Adrenal gland (tissue), 19 donors: ENCODE measurements at places on chromosomes 2 and 18. TPM values are rescaled to one million over a fixed set of nuclear protein-coding genes. Genes with fewer than 3 reads are reported as not detected.

Gene PFN4
- 0.79 TPM for total RNA-seq

DNA sequence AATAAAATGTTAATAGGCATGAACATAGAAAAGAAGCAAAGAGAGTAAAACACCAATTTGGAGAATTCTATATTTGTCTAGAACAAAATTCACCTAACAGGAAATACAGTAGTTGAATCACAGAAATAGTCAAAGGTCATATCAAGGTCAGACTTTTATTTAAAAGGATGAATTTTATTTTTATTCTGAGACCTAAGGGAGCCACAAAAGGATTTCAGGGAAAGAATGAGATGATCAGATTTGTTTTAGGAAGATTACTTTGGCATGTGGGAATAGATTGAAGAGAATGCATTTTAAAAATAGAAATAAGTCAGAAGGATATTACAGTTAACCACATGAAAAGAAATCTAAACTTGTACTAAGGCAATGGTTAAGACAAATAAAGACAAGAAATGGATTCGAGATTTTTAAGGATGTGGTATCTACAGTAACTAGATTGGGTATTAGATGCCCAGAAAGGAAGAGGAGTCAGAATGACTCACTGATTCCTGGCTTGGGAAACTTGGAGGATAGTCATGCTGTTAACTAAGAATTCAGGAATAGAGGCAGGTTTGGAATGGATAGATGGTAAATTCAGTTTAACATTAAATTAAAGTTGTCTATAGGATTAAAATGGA, 56.0 kb downstream of the METTL4 start:
- DNase-seq = no peak

Gene REG3A
- total RNA-seq = 0.88 TPM

DNA sequence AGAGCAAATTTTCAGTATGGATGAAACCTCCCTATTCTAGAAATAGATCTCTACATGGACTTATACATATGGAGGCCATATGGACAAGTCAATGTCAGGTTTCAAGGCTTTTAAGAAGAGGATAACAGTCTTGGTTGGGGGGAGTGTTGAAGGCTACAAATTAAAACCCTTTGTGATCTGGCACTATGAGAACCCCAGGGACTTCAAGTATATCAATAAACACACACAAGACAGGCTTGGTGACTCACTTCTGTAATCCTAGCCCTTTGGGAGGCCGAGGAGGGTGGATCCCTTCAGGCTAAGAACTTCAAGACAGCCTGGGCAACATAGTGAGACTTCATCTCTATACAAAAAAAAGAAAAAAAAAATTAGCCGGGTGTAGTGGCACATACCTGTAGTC, 127.2 kb upstream of the SP5 start:
- DNase-seq = no peak

DNA sequence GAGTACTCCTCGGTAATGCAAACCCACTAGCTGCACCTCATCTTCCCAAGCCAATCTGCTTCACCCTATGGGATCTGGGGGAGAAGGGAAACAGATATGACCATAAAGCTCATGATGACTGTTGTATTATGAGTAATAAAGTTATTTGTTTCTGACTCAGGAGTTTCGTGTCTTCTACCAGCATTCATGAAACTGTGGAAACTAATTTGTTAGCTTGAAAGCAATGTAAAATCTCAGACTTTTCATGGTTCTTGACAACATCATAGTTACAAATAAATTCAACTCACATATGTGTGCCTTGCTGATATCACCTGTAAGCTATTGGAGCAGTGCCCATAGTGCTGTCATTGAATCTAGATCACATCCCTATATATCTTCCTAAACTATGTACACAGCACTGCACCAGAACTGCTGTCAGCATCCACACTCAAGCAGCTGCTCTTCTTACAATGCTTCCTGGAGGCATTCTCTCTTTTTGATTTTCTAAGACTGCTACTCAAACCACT, 135.6 kb upstream of the KYNU start:
- DNase-seq = no peak

Gene TRPM8
- total RNA-seq = not detected

DNA sequence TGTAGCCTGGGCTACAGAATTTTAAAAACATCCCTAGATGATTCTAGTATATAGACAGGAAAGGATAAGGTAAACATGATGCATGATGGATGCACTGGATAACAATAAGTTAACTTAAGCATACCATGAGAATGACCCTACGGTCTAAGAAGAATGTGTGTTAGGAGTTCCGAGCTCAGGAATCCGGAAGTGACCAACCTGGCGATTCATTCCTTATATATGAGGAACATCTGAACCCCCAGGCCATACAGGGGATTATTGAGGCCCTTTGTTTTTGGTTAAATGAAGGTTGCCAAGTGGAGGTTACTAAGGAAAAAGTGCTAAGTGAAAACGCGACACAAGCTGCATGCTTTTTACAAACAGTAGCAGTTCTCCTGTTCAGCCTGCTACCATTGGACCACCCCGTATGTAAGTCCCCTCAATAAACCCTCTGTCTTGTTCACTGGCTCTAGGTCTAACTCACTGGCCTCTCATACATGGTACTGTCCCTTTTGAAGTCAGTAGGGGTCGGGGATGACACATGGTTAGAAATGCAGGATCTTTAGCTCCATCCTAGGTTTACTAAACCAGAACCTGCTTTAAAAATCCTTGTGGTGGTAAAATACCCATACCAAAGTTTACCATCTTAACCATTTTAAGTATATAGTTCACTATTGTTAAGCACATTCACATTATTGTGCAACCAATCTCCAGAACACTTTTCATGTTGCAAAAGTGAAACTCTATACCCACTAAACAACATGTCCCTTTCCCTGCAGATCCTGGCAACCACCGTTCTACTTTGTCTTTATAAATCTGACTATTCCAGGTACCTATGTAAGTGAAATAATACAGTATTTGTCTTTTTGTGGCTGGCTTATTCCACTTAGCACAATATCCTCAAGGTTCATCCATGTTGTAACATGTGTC, 111.0 kb upstream of the MAP4K3 start:
- DNase-seq = no peak

GRCh38 chr2:183597841-183598240, 473.6 kb downstream of the NUP35 start:
- no peak for DNase-seq

DNA sequence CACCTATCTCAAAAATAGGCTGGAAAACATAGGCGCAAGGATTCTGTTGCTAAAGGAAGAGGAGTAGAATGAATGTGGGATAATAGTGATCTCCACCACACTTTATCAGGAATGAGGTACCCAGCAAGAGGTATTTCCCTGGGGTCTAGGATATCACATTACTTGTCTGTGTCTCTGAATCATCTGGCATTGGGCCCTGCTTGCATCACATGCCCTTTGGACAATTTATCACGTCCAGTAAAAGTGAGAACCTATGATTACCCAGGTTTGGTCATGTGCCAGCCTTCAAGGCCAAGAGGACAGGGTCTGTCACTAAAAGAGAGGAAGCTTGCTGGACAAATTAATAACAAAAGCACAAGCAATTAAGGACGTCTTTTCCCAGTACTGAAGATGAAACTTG, 11.4 kb upstream of the TRAPPC8 start:
- DNase-seq = peak; percentile 90

- DNase-seq = no peak
Measured at GRCh38 chr2:75431763-75432162, 129.0 kb downstream of the EVA1A start.

- peak; percentile 51 for DNase-seq
Measured at GRCh38 chr2:238784671-238785527, 63.0 kb upstream of the TWIST2 start.

GRCh38 chr2:62036761-62037250, 131.3 kb downstream of the COMMD1 start:
- no peak for DNase-seq

Gene CYP27A1
- 30.9 TPM for total RNA-seq

DNA sequence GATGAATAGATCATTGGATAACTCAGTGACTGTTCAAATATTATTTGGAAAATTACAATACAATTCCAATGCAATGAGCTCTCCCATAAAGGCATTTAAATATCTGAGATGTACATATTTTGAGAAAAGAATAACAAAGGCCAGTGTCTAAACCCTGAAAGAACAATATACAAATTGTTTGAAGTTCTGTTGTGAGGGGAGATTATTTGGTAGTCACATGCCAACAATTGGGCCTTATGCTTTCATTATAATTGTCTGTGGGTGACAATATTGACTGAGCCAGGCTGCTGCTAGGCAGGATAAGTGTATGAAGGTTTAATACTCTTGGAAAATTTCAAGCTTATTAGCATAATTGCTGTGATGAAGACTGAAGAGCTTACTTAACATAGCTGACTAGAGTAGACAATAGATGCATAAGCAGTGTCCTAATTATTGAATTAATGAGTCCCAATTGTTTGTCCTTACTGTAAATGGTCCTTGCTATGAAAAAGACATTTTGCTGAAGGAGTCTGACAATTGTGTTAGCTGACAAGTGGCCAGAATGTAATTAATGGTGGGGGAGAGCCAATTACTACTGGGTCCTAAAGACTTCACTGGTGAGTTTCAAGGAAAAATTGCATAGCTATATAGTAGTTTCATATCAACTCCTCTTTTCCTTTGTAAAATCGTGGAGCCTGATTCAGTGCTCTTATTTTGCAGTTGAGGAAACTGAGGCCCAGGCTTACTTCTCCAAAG, 5.0 kb upstream of the SMAD2 start:
- no peak for DNase-seq

DNA sequence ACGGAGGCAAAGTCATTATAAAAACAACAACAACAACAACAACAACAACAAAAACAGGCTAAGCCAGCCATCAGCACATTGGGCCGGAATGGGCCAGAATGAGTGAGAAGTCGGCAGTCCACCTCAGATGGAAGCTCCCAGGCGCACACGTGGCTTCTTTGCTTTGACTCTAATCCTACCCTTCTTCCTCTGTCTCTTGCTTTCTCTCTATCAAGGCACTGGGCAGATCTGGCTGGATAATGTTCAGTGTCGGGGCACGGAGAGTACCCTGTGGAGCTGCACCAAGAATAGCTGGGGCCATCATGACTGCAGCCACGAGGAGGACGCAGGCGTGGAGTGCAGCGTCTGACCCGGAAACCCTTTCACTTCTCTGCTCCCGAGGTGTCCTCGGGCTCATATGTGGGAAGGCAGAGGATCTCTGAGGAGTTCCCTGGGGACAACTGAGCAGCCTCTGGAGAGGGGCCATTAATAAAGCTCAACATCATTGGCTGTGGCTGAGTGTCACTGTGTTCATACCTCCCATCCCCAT, 52.2 kb downstream of the MARCO start:
- DNase-seq = no peak

Gene SLC19A3
- total RNA-seq = 1.2 TPM

- DNase-seq = peak; percentile 84
Measured at GRCh38 chr2:217836901-217837491, 165.8 kb downstream of the TNS1 start.

Gene TM4SF20
- not detected for total RNA-seq

GRCh38 chr2:63422556-63422955, 165.7 kb downstream of the WDPCP start:
- DNase-seq = no peak

DNA sequence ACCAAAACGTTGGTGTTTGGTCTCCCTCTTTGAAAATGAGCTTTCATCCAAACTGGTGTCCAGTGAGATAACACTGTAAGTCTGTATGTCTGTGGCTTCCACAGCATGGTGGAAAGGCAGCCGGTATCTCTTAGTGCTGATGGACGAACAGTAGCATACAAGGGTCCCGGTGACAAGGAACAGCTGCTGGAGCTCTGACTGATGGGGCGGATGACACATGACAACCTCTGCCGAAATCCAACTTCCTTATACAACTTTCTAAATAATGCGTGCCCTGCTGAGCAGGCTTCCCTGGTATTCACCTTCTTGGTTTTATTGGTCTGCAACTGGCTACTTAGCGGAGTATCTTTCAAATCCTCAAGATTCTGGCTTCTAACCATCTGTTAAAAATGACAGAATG, 216.2 kb downstream of the SRBD1 start:
- no peak for DNase-seq

DNA sequence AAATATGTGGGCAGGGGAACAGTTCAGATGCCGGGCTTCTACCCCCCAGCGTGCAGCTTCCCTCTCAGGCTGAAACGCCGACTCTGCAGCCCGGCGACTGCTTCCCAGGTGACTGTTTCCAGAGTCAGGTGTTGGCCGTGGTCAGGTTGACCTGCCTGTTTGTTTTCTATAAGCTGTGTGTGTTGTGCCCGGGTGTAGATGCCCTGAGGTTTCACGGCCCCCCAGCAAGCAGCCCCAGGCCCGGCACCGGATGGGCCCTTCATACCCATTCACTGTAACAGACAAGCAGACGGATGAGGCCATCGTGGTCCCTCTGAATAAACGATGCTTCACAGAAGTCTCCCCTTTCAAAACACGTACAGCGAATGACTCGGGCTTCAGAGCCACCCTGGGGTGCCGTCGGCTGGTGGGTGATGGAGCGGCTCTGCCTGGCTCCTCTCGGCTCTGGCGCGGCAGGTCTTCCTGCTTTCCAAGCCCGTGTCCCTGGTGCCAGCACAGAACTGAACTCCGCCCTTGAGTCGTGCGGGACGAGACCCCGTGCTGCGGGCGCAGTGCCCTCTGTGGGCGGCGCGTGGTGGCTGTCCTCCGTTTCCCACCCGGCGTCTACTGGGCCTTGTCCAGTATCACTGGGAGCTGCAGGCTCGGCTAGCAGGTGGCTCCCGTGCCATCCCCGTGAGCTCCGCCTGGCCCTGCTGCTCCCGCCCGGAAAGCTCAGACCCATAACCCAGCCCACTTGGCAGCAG, 15.0 kb upstream of the KCNG2 start:
- DNase-seq = no peak

- DNase-seq = no peak
Measured at GRCh38 chr2:1814616-1815015, 70.3 kb upstream of the PXDN start.

Gene FAM168B
- total RNA-seq = 92.0 TPM

DNA sequence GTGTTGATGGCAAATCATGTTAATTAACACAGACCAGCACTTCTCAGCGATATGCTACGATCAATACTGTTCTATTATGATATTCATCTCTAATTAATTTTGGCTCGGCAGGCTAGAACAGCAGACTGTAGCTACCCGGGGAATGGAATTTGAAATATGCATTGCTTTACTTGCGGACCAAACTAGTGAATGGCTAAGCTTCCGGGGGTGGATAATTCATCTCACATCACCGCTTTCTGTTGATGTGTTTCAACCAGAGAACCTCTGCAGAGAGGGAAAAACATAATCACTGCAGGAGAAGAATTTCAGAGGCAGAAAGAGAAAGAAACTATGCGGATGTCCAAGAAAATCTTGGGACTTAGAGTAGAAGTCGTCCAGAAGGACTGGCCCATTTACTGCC, 490.9 kb downstream of the STK39 start:
- DNase-seq = no peak

Gene SERPINB10
- not detected for total RNA-seq

GRCh38 chr2:69171116-69171896, 158.3 kb downstream of the ANTXR1 start:
- DNase-seq = no peak

GRCh38 chr2:217316743-217317142, 456.9 kb upstream of the TNP1 start:
- DNase-seq = no peak
